Left lung (tissue), 14 donors: ENCODE measurements at places on chromosomes 6 and 20. TPM values are rescaled to one million over a fixed set of nuclear protein-coding genes. Genes with fewer than 3 reads are reported as not detected.

DNA sequence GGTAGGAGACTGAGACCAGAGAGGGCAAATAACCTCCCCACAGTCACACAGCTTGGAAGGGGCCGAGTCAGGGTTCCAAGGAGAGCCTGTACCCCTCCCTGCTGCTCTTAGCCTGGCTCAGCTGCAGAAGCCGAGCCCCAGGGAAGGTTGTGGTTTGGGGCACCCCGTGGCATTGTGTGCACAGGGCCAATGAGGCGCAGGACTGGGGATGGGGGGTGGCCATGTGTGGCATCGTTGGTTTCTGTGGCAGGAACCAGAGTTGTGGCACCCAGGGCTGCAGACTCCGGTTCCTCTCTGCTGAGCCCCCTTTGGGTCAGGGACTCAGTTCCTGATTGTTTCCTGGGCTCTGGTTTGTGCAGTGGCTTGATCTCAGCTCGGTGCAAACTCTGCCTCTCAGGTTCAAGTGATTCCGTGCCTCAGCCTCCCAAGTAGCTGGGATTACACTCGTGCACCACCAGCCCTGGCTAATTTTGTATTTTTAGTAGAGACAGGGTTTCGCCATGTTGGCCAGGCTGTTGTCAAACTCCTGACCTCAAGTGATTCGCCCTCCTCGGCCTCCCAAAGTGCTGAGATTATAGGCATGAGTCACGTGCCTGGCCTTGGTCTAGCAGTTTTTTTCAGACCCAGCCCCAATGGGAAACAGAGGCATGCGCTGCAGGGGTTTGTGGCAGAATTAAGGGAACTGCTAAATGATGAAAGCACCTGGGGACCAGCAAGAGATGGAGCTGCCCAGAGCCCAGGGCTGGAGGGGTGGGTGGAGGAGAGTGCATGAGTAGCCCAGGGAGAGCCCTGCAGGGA lies 221.0 kb upstream of the SULF2 start:
- no peak for DNase-seq

- DNase-seq, result no peak
Observed at GRCh38 chr6:4323322-4323721, 187.9 kb upstream of the ECI2 start.

- no peak for DNase-seq
Observed at GRCh38 chr6:31041372-31041974, 31.2 kb downstream of the MUC22 start.

DNA sequence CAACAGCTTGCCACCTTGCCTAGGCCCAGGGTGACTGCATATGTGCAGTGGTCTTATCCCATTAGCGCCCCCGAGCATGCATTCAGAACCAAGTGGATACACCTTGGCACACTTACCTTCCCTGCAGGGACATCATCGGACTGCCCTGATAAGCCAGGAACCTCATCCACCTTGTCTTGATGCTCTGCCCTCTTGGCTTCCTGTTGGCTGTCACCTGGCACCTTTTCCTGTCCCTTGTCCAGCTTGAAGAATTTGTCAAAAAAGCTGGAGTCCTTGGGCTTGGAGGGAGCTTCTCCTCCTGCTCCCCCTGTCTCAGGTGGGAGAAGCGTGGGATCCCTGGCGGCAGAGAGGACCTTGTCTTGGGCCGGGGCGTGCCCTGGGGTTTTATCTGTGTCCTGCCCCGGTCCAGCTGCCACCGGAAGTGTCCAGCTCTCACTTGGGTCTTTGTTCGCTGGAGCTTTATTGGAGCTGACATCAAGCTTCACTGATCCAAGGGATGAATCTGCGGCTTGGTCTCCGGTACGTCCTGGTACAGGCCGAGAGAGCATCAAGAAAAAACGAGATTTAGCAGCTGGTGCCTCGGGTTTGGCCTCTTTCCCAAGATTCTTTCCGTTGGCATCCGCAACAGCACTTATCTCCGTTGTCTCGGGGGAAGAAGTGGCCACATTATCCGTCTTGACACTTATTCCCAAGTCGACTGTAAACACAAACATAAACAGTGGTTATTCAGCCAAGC lies 42.0 kb downstream of the BCAS1 start:
- no peak for DNase-seq

- no peak for DNase-seq
Observed at GRCh38 chr20:63456429-63457284, 15.8 kb downstream of the KCNQ2 start.

DNA sequence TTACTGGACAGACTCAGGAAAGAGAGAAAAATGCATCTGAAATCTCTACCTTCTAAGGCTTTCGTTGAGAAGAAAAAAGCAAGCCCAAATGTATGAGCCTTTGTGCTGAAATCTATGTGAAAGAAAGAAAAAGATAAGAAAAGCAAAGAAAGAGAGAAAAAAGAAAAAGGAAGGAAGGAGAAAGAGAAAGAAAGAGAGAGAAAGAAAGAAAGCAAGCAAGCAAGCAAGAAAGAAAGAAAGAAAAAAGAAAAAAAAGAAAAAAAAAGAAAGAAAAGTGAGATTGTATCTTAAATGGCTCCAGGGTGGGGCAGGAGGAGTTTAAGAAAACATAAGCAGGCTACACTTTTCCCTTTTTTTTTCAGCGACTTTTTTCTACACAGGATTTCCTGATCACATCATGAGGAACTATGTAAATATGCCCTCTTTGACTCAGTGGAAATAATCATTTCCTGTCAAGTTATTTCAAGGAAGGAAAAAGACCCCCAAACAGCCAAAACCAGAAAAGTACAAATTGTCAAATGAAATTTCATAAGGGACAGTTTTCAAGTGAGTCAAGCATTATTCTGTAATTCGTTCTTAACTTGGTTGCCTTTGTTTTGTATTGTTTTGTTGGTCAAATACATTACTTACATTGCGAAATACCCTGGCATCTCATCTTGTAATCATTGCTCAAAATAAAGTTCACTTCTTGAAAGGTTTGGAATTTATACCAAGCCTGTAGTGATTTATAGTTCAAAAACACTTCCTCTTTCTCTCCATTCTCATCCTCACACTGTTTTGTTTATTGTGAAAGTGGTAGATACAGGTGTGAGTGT lies 79.5 kb upstream of the RNF217 start:
- no peak for DNase-seq

DNA sequence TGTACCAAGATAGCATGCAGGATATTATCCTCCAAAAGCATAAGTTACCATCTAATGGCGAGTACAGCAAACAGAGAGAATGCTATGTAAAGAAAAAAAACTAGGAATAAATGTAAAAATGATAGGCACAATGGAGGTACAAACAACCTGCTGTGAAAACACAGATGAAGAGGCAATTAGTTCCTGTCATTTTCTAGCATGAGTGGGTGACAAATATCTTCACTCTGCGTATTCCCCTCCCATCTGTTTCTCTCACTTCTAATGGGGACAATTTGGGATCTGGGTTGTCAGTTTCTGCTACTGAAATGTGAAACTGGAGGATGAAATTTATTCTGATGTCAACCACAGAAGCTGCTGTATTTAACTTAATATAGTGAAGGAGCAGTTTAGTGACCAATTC lies 11.7 kb upstream of the PTPRK start:
- no peak for DNase-seq

GRCh38 chr6:133985970-133986369 lies 32.9 kb downstream of the TBPL1 start:
- no peak for DNase-seq

DNA sequence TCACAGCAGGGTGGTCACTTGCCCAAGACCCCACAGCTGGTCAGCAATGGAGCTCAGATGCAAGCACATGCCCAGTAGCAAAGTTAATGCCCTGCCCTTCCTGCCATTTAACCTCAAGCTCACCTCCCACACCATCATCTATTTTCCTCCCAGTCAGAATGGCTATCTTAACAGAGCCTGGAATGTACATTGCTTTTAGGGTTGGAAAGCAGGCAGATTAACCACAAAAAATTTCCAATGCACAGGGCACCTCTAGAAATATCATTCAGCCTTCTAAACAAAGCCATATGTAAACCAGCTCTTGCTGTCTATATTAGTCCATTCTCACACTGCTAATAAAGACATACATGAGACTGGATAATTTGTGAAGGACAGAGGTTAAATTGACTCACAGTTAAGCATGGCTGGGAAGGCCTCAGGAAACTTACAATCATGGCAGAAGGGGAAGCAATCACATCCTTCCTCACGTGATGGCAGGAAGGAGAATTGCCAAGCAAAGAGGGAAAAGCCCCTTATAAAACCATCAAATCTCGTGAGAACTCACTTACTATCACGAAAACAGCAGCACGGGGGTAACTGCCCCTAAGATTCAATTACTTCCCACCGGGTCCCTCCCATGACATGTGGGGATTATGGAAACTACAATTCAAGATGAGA lies 106.9 kb downstream of the FYN start:
- no peak for DNase-seq

DNA sequence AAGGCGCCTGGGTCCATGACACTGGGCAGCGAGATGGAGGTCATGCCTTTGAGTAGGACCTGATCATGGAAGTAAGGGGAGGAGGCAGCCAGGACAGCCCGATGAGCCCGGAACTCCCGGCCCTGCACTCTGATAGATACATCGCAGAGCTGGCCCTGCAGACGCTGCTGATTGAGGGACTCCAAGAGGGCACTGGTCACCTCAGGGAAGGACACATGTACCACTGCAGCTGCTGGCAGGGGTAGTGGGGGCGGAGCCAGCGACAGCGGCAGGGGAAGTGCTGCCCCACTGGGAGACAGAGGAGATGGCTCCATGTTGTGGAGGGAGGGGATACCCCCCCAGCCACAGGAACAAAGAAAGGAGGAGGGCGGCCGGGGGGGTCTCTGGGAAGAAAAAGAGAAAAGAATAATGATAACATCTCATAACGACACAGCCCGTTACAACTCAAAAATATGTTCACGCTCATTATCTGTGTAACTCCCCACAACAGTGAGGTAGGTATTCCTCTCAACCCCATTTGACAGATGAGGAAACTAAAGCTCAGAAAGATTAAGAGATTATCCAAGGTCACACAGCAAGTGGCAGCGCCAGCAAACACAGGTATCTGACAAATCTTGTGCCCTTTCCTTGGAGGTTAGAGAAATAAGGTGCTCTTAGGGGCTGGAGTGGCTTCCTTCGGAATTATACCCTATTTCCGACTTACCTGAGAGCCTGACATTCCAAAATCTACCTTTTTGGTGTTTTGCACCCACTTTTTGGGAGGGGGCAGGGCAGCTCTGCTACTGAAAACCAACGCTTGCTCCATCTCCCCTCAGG lies 733 bp downstream of the ZBTB22 start:
- DNase-seq, result no peak

DNA sequence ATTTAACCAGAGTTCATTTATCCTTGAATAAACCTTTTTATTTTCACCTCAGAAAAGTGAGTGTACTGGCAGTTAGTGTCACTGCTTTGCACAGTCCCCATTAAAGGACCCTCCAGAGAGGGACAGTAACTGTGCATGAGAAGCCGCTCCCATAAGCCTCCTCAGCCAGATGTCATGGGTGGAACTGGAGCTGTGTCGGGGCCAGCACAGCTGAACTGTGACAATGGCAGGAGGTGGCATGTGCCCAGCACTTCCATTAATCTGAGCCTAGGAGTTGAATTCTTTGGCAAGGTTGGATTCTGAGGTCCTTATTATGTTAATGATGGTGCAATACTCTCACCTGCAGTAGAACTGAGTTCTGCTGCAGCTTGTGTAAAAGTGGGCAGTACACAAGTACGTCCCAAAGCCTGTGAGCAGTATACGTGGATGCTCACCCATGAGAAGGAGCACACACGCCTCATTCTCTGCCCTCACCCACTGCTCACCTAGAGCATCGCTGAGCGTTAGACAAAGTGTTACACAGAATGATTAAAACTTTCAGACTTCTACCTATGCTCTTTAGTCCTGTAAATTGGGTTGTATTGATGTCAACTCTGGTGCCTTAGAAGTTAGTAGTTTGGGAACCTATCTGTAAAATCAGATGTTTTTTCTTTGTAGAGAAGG lies 11.9 kb upstream of the CSE1L start:
- DNase-seq, result no peak

Gene IFT52
- polyA plus RNA-seq, result 71.4 TPM

Gene BTNL2
- 3.0 TPM for polyA plus RNA-seq

Gene SLC12A5
- 1.5 TPM for polyA plus RNA-seq
